ENCODE measurements at places on chromosomes 6 and 20.

- no peak for DNase-seq
These were observed 29.6 kb downstream of the PAK5 start for GRCh38 chr20:9809271-9809670.

- DNase-seq: no peak
These were observed 130.0 kb upstream of the BMP5 start for GRCh38 chr6:56005426-56005825.

DNA sequence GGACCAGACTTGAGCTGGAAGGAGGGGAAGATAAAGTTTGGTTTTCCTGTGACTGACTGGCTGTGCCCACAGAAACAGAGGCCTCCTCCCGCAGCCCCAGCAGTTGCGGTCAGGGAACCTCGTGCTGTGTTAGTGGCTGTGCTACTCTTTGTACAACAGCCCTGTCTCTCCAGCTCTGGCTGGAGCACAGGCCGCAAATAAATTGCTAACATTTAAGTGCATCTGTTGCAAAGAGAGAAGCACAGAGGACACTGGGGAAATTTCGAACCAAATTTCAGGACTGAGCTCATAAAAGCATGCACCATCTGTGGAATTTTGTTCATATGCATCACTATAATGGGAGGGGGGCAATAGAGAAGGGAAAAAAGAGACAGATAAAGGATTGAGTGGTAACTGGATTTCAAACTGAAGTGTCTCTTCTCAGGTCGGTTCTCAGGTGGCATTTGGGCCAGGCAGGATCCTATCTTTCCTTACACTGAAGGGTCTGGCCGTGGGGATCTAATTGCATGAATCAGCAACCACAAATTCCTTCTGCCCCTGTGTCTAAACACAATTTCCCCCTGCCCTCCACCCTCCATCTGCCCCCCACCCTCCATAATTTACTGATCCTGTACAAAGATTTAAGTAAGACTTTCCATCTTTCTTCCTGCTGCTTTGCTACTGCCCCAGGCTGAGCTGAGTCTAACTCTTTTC, 88.9 kb upstream of the ATXN1 start:
- no peak for DNase-seq

- DNase-seq: no peak
These were observed 291.2 kb upstream of the ADGRB3 start for GRCh38 chr6:68343901-68344300.

DNA sequence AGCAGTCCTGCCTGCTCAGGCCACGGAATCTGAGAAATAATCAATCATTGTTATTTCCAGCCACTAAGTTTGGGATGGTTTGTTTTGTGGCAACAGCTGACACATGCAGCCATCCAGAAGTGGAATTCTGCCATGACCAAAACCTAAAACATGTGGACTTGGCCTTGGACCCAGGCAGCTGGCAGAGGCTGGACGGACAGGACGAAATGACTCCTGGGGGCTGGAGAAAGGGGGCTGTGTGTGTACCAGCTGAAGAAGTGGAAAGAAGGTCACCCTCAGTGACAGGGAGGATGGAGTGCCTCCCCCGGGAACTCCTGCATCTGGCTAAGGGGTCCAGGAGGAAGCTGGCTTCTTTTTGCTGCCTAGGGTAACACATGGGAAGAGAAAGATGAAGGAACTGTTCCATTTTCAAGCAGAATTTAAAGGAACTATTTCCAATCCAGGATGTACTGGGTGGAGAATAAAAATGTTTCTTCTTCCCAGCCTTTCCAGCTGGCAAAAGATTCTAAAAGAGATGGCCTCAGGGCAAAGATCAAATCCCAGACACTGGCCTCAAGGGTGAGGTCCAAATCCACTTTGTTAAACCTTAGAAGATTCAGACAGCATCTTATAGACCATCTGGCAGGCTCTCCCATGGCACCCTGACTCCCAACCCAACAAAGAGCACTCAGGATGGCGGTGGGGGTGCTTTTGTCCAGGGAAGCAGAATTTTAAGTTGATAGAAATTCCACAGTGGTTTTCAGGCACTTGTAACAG, 14.3 kb downstream of the SERPINB6 start:
- no peak for DNase-seq

- no peak for DNase-seq
These were observed 493.3 kb downstream of the ADGRB3 start for GRCh38 chr6:69128411-69128810.

DNA sequence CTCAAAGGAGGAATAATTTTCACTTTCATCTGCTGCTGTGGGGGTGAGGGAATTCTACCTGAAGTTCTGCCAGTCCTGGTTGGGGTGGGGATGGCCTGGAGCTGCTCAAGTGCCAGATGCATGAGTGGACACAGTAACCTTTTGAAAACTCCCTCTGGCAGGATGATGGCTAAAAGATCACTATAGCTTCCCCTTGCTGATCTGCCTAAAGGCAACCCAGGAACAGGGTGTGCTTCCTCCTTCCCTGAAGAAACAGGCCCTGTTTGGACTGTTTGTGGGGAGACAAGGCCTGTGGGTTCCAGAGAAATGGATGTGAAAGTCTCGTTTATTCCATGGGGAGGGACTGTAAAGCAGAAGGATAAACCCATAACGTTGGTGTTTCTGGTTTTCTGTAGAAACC, 176.9 kb downstream of the DTNBP1 start:
- DNase-seq: no peak

GRCh38 chr6:53195048-53195447, 46.4 kb upstream of the GCM1 start:
- no peak for DNase-seq

DNA sequence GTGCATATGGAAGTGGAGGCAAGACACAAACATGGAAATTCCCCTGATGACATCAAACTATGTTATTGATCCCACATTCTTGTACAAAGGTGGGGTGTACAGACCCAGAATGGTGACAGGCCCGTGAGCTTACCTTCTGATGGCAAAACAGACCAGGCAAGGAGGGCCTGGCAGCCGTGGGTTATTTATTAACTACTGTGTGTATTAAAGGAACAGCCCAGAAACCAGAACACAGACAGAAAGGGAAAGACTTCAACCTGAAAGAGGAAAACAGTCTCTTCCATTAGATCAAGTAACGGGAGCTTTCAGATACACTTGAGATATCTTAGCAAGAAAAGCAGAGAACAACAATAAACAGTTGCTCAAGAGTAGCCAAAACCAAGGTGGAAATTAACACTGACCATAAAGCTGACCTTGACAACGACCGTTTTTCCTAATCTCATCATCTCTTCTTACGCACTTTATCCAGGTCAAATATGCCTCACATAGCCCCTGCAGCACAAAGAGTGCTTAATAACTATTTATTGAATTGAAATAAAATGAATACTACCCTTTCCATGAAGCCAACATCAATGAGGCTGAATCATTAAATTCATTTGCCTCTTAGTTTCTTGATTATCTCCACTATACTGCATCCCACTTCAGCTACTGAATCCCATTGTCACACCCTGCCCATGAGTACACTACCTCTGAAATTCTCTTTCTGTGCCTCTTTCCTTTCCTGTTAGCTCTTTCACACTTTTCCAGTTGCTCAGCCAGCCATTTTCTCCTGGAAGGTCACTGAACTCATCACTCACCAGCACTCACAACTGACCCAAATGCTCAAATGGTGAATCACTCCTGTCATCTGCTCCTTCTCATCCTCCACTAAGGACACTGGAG, 67.4 kb downstream of the MOXD1 start:
- no peak for DNase-seq

GRCh38 chr6:816510-817084, 123.7 kb upstream of the EXOC2 start:
- no peak for DNase-seq

GRCh38 chr6:21885532-21886114, 292.1 kb downstream of the SOX4 start:
- DNase-seq: no peak

DNA sequence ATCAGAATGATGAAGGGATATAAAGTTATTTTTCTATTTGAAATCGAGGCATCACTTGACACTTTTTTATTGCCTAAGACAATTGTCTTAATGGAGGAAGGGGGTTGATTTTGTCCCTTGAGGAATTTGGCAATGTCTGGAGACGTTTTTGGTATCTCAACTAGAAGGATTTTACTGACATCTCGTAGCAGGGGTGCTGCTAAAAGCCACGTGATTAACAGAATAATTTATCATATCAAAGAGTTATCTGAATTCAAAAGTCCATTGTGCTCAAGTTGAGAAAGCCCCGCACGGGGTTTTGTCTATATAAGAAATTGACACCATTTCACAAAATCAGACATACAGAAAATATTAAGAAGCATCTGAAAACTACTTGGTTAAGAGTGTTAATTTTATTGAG, 1.5 kb upstream of the TAAR6 start:
- DNase-seq: no peak

DNA sequence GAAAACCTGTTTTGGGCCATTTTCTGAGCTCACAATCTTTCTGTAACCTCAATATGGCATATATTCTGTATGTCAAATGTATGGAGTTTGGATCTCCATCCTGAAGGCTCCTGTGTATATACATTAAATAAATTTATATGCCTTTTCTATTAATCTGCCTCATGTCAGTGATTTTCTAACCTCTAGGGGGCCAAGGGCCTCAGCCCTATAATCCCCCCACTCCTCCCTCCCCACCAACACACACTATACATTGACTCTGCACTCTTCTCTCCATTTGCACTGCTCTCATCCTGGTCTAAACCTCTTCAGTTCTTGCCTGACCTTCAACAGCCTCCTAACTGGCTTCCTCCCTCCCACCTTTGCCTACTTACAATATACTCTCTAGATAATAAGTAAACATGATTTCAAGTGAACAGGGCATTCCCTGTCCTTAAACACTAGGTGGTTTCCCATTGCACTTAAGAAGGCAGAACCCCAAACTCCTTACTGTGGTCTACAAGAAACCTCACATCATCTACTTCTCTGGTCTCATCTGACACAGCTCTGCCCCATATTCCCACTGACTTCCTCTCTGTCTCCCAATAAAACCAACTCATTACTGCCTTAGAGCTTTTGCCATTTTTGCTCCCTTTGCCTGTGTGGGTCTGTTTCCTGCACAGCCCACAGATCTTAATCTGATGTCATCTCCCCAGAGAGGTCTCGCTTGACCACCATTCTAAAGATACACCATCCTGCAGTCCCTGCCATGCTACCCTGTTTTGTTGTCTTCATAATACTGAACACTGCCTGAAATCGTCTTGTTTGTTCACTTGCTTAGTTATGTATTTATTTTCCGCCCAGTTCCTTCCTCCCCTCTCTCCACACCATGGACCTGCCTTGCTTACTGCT, 213.7 kb downstream of the SYNE1 start:
- no peak for DNase-seq

GRCh38 chr6:27145731-27146455, 101.6 kb upstream of the PRSS16 start:
- DNase-seq: no peak

DNA sequence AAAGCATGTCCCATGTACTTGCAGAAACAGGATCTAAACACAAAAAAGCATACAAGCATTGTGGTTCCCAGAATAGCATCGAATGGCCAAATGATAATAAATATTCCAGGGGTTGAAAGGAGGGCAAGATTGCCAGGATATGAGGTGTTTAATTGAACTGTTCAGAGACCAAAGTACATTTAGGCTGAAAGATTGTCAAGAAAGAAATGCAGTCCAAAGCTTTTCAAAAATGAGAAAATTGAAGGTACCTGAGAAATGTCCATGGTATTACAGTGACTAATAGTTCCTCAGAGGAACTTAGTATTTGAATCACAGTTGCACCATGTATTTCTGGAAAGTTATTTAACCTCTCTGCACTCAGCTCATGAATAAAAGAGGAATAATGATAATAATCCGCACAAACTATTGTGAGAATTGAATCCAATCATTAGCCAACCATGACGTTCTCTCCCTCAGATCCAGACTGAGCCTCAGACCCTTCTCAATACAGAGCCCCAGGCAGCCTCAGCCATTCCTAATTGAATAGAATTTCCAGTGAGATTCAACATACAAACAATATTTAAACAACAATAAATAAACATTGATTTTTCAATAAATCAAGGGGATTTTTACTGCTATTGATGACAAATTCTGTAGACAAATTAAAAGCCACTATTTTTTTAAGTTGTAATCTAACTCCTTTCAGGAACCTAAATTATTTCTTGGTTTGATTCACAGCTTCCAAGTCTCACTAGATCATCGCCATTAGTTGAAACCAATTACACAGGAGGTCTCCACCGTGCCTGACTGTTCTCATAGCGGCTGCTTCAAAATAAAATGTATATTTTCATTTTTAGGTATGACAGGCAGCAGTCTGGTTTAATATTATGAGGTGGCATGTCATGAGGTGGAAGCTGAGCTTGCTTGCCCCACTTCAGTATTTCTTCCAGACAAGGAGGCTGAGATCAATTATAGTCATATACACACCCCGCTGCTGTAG, 144.3 kb upstream of the TENT5A start:
- DNase-seq: no peak

DNA sequence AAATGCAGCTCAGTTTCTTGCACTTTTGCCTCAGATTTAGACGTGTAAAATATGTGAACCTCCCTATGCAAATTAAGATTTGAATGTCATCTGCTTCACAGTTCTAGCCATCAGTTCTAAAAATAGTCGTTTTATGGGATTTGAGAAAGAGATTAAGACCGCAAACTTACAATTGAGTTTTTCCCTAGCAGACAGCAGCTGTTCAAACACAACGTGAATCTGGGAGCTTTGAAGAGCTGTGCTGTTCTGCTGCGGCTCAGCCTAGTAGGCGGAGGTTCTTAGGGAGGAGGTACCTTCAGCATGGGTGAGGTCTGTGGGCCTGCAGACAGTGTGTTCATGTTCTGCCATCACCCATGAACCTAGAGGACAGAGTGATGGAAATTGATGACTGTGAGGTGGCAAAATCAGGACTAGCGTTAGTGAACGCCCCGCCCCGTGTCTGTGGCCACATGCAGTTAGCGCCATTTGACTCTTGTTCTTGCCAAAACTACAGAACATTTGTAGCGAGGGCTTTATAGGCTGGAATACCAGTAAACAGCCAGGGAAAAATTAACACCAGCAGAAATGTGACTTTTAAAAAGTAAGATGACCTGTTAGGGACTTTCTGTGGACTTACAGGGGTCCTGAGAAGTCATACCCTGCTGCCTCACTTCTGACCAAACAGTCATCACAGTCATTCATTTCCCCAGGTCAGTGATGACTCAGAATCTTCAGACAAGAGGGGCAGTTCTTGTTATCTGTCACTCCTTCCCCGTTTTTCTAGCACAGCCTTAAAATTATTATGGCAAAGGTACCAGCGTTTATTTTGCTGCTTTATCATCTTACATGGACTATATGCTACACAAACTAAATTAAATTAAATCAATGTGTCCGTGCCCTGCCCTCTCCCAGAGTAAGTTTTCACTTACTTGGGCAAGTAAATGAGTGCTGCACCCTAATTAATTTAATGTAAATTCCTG, 84.3 kb upstream of the TMEM181 start:
- DNase-seq: no peak

DNA sequence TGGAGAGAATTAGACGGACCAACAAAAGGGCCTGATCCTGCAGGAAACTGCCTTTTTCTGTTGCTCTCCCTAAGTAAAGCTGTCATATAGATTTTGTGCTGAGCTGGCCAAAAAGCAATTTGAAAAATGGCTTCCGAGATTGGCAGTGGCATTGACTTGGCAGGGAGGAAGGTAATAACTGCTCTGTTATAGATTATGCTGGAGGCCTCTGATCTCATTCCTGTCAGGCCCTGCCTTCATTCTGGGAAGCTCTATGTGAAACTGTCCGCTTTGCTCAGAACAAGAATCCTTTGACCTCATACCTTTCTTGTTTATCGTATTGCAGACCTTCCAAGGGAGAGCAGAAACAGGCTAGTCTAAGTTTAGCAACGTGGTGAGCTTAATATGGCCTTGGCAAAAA, 234.4 kb downstream of the PHACTR1 start:
- no peak for DNase-seq

All from cortex of kidney (tissue), 1 donor.